Liver (tissue), 10 donors: ENCODE measurements at places on chromosomes 5 and 9.

DNA sequence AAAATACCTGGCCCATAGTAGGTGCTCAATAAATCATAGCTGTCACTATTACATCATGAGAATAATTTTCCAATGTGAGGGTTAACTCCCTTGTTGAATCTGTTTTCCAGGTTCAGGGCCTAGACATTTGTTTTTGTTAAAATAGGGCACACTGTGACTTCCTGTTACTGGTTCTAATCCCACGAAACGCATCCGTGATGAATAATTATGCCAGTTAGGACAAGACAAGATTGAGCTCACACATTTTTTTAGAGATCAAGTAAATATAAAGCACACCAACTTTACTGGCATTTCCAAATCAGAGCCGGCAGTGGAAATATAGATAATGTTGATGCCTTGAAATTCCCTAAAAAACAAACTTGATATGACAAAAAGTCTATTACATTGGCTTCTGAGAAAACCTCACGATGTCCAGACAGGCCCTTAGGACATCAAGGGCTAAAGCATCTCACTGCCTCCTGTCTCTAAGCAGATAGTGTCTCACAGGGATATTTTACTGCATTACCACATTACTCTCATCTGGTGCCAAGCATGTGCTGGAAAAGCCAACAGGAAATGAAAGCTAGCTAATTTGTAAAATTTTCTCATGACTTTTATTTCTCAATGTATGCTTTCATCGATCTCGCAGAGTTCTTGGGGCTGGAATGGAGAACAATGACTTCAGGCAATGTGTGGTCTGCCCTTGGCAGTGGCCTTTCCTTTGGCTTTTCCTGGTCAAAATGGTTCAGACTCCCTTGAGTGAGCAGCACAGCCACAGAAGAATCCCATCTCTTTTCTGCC lies 414.3 kb upstream of the PAPPA start:
- H3K27ac ChIP-seq = no peak overlapping the region
- no peak for DNase-seq
- no peaks in the 10 kb centered on the region for H3K27me3 ChIP-seq
- H3K4me1 ChIP-seq = no peaks in the 10 kb centered on the region

GRCh38 chr9:5042661-5043178 lies 57.6 kb downstream of the JAK2 start:
- H3K4me3 ChIP-seq = no peak overlapping the region
- no peaks in the 10 kb centered on the region for H3K4me1 ChIP-seq
- no peak for DNase-seq
- H3K27me3 ChIP-seq = no peaks in the 10 kb centered on the region

- H3K4me3 ChIP-seq = no peak overlapping the region
- H3K36me3 ChIP-seq = no peaks in the 10 kb centered on the region
- DNase-seq = no peak
Measured at GRCh38 chr5:122602700-122603099, 172.2 kb upstream of the SNX2 start.

GRCh38 chr5:116947691-116948528 lies 373.3 kb upstream of the SEMA6A start:
- H3K27me3 ChIP-seq = no peaks in the 10 kb centered on the region
- no peaks in the 10 kb centered on the region for H3K36me3 ChIP-seq
- no peak overlapping the region for H3K27ac ChIP-seq
- no peak overlapping the region for H3K4me3 ChIP-seq
- DNase-seq = peak; percentile 72

DNA sequence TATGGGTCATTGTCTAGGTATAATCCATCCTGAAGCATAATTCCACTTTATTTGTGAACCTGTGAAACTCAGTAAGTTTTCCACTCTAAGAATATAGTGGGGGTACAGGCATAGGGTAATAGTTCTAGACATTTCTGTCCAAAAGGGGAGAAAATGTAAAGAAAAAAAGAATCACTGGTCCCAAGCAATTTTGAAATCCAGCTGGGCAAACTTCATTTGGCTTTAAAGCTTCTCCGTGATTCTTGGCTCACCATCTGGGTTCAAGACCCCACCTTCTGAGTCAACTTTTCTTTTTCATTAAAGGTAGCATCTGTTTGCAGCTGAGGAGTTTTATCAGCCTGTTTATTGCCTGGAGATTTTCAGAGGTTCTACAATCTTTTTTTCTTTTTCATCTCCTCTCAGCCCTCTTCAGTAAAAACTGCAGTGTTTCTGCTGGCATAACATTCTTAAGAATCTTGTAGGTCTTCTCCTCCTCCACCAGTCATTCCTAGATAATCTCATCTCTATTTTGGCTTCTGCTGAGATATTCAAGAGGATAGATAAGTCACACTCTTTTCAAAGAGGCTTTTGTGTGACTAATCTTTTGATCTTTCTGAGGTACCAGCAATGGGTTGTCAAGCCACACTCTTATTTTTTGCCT lies 126.1 kb upstream of the PITX1 start:
- H3K4me1 ChIP-seq = no peaks in the 10 kb centered on the region
- H3K27me3 ChIP-seq = no peaks in the 10 kb centered on the region
- no peak for DNase-seq
- H3K27ac ChIP-seq = no peak overlapping the region
- no peaks in the 10 kb centered on the region for H3K36me3 ChIP-seq

- no peaks in the 10 kb centered on the region for H3K27me3 ChIP-seq
- peak within 1 kb of the TSS; percentile 62 for H3K4me3 ChIP-seq
- DNase-seq = peak; percentile 100
- peaks cover 1% of the 10 kb centered on the region for H3K36me3 ChIP-seq
Measured at GRCh38 chr9:129641750-129642585, at the start of gene ASB6. ASB6 (minus strand) TSS chr9:129642151; CDS start chr9:129641999, 152 bp downstream.

DNA sequence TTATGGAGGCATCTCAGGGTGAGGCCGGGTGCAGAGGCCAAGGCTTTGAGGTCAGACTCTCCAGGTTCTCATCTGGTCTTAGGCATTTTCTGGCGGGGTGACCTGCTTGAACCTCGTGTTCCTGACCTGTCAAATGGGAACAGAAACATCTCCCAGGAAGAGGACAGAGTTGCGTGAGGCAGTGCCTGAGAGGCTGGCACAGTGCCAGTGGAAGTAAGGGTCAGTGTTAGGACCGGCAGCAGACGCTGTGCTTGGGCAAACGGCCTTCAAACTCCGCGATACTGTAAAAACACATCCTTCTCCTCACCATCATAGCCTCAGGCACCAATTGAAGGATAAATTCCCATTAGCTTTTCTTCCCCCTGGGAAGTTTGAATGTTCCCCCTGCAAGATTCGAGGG lies 55.6 kb upstream of the FCN2 start:
- no peaks in the 10 kb centered on the region for H3K27me3 ChIP-seq
- H3K36me3 ChIP-seq = no peaks in the 10 kb centered on the region
- no peaks in the 10 kb centered on the region for H3K4me1 ChIP-seq

DNA sequence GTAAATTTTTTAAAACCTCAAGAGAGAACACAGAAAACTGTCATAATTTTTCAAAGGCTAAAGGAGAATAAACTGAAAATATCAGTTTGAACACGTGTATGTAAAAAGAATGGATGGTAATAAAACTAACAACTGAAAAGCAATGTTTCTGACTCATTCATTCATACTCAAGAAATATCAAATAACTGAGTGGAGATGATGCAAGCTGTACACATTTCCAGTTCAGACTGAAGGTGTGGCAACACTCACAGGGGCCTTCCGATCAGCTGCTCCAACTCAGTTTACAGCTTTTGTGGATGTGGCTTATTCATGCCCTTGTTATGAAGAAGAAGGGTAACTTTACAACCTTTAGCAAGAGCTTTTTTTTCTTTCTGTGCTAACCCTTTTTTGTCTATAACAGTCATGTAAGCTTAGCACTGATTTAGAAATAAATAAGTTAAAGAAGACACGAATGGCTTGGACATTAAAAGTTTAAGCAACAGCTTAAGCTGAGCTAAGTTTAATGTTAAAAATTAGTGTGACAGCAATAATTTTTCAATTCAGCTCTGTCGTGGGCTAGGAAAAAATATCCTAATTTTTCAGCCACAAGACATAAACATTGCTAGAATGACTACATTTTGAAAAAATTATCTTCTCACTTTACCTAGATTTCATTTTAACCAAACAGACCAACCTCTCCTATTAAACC lies 453.5 kb downstream of the RAB3C start:
- H3K27ac ChIP-seq = no peak overlapping the region
- H3K27me3 ChIP-seq = no peaks in the 10 kb centered on the region
- H3K36me3 ChIP-seq = no peaks in the 10 kb centered on the region
- DNase-seq = no peak
- peaks cover 15% of the 10 kb centered on the region for H3K4me1 ChIP-seq
- H3K4me3 ChIP-seq = no peak overlapping the region

GRCh38 chr9:33265211-33265865 lies 489 bp downstream of the CHMP5 start:
- no peak for DNase-seq
- no peaks in the 10 kb centered on the region for H3K27me3 ChIP-seq
- H3K27ac ChIP-seq = peak overlapping the region; percentile 86
- H3K4me1 ChIP-seq = peaks cover 27% of the 10 kb centered on the region
- H3K36me3 ChIP-seq = peaks cover 32% of the 10 kb centered on the region

- H3K4me3 ChIP-seq = no peak overlapping the region
- H3K4me1 ChIP-seq = no peaks in the 10 kb centered on the region
- no peak overlapping the region for H3K27ac ChIP-seq
- H3K36me3 ChIP-seq = no peaks in the 10 kb centered on the region
- no peaks in the 10 kb centered on the region for H3K27me3 ChIP-seq
Measured at GRCh38 chr5:111144352-111144930, 52.3 kb downstream of the WDR36 start.

DNA sequence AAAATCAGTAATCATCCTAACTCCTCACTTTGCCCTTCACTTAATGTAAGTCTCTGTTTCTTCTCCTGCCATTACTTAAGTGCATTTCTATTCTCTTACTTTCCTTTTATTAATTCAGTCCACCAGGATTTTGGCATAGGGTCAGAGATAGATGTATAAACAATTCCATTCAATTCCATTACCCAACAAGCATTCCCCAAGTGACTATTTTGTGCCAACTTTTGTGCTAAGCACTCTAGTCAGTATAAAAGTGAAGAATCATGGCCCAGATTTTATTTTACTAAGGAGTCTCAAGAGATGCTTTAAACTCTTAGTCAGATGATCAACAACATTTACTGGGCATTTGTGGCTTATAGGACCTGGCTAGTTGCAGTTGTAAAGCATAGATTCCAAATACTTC lies 159.3 kb downstream of the DMAC1 start:
- H3K27ac ChIP-seq = no peak overlapping the region
- no peak overlapping the region for H3K4me3 ChIP-seq
- H3K27me3 ChIP-seq = peaks cover 3% of the 10 kb centered on the region
- H3K36me3 ChIP-seq = no peaks in the 10 kb centered on the region

DNA sequence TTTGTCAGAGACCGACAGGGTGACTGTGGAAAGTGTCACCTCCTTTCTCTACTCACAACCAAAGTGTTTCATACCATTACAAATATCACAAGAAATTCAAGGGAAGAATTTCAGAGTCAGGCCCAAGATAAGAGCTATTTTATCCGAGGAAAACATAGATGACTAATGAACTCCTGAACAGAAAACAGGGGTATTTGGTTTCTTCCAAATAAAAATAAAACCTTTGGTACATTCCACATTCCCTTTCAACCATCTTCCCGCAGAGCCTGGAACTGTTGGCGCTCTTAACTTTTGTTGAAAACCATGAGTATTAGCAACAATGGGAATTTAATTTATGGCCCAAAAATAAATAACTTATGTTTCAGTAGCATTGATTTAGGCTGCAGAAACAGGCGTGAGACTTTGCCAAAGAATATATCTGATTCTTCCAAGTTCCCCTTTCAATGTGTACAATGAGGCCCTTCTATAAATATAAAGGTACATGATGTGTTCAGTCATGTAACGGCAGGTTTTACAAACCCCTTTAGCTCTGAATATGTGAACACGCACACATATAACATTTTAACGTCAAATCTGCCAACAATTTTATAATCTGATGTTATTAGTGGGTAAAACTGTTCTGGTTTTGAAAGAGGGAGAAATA lies 69.5 kb downstream of the RETREG1 start:
- no peak for DNase-seq
- peaks cover 5% of the 10 kb centered on the region for H3K4me1 ChIP-seq
- no peaks in the 10 kb centered on the region for H3K27me3 ChIP-seq
- H3K27ac ChIP-seq = no peak overlapping the region

DNA sequence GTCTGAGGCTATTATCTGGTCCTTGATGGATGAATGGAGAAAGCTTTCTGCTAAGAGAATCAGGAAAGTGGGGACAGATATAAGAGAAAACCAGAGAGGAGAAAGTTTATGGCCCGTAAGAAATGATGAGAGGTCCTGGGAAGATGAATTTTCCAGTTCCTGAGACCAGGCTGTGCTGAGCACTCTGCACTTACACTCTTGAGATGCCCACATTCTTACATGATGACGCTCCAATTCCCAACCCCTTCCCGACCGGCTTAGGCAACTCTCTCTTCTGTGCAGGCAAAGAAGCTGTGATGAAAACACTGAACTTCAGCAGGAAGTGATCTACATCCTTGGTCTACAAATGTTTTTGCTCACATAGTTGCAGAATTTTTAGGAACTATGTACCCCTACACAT lies 417.0 kb downstream of the ARHGEF28 start:
- no peak for DNase-seq
- H3K27me3 ChIP-seq = no peaks in the 10 kb centered on the region
- H3K4me3 ChIP-seq = no peak overlapping the region
- H3K4me1 ChIP-seq = no peaks in the 10 kb centered on the region
- no peak overlapping the region for H3K27ac ChIP-seq

GRCh38 chr5:139658928-139659667 lies 10.9 kb downstream of the CXXC5 start:
- no peaks in the 10 kb centered on the region for H3K36me3 ChIP-seq
- DNase-seq = no peak
- no peak overlapping the region for H3K4me3 ChIP-seq
- H3K27me3 ChIP-seq = no peaks in the 10 kb centered on the region
- peaks cover 95% of the 10 kb centered on the region for H3K4me1 ChIP-seq

GRCh38 chr9:2257248-2257929 lies 242.2 kb downstream of the SMARCA2 start:
- no peak overlapping the region for H3K4me3 ChIP-seq
- no peaks in the 10 kb centered on the region for H3K36me3 ChIP-seq
- no peak for DNase-seq
- no peaks in the 10 kb centered on the region for H3K27me3 ChIP-seq

- no peaks in the 10 kb centered on the region for H3K36me3 ChIP-seq
- H3K4me1 ChIP-seq = no peaks in the 10 kb centered on the region
- no peak overlapping the region for H3K27ac ChIP-seq
- no peak for DNase-seq
- H3K4me3 ChIP-seq = no peak overlapping the region
Measured at GRCh38 chr5:174843263-174844250, 119.2 kb downstream of the MSX2 start.

DNA sequence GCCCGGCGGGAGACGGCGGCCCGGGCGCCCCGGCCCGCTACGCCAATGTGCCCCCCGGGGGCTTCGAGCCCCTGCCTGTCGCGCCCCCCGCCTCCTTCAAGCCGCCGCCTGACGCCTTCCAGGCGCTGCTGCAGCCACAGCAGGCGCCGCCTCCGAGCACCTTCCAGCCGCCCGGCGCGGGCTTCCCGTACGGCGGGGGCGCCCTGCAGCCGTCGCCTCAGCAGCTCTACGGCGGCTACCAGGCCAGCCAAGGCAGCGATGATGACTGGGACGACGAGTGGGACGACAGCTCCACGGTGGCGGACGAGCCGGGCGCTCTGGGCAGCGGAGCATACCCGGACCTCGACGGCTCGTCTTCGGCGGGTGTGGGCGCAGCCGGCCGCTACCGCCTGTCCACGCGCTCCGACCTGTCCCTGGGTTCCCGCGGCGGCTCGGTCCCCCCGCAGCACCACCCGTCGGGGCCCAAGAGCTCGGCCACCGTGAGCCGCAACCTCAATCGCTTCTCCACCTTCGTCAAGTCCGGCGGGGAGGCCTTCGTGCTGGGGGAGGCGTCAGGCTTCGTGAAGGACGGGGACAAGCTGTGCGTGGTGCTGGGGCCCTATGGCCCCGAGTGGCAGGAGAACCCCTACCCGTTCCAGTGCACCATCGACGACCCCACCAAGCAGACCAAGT lies 723 bp downstream of the SNX18 start:
- peaks cover 10% of the 10 kb centered on the region for H3K4me1 ChIP-seq
- peak overlapping the region; percentile 97 for H3K4me3 ChIP-seq
- no peaks in the 10 kb centered on the region for H3K36me3 ChIP-seq
- no peaks in the 10 kb centered on the region for H3K27me3 ChIP-seq
- peak overlapping the region; percentile 92 for H3K27ac ChIP-seq
